ENCODE measurements at places on chromosomes 3 and 15. TPM values are rescaled to one million over a fixed set of nuclear protein-coding genes. Genes with fewer than 3 reads are reported as not detected.

Gene TAGLN3
- 7.2 TPM for total RNA-seq

Gene ECE2
- total RNA-seq, result 0.86 TPM

Gene TUSC2
- total RNA-seq, result 30.8 TPM

Gene IFRD2
- total RNA-seq, result 88.8 TPM

Gene TBL1XR1
- total RNA-seq, result 147 TPM

Gene GPR27
- total RNA-seq, result 13.8 TPM

Gene PAQR5
- 8.7 TPM for total RNA-seq

Gene STAC
- total RNA-seq, result 18.1 TPM

Gene TMEM266
- 2.6 TPM for total RNA-seq

Gene IL20RB
- total RNA-seq, result 2.6 TPM

Gene ATP13A5
- not detected for total RNA-seq

Gene FETUB
- total RNA-seq, result not detected

Gene GATM
- 10.2 TPM for total RNA-seq

Gene PTH1R
- 1.5 TPM for total RNA-seq

Gene HRG
- 0.15 TPM for total RNA-seq

Gene MRPL3
- 175 TPM for total RNA-seq

Gene MGA
- total RNA-seq, result 53.2 TPM

Gene MYH15
- not detected for total RNA-seq

Gene IL5RA
- total RNA-seq, result not detected

Gene SYNPR
- 0.54 TPM for total RNA-seq

Gene ZMAT3
- 10.4 TPM for total RNA-seq

Gene KBTBD13
- total RNA-seq, result not detected

Gene GOLGA6A
- 3.3 TPM for total RNA-seq

Gene KCNMB2
- total RNA-seq, result not detected

Gene SUSD5
- 3.3 TPM for total RNA-seq

Gene SIDT1
- total RNA-seq, result not detected

Gene AHSG
- 1.1 TPM for total RNA-seq

Gene SAMMSON
- not detected for total RNA-seq

Gene DENND6A
- 10.0 TPM for total RNA-seq

Gene ANKDD1A
- total RNA-seq, result 5.7 TPM

Gene UBE3A
- 99.3 TPM for total RNA-seq

Gene CPNE9
- 4.4 TPM for total RNA-seq

Gene APBA2
- total RNA-seq, result 15.5 TPM

All from H1 (cell line).